ENCODE measurements at places on chromosomes 1 and 21.

- peak; percentile 47 for DNase-seq
Observed at GRCh38 chr1:224747578-224747977, 131.5 kb downstream of the CNIH3 start.

DNA sequence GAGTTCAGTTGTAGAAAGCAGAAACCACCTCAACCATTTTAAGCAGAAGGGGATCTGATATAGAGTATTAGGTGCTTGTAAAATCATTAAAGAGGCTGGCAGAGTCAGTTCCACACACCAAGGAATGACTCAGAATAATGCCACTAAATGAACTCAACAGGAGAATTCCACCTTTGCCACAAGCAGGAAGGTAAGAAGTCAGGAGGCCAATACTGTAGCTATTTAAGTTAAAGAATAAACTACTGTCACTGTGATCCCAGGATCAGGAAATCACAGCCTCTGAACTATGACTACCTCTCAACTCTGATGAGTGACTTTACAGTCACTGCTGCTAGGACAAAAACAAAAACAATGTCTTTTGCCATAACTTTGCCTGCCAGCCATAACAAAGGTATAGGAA, 52.5 kb upstream of the PRMT6 start:
- DNase-seq, result no peak

- DNase-seq, result no peak
Observed at GRCh38 chr1:224287714-224288113, 42.3 kb downstream of the NVL start.

DNA sequence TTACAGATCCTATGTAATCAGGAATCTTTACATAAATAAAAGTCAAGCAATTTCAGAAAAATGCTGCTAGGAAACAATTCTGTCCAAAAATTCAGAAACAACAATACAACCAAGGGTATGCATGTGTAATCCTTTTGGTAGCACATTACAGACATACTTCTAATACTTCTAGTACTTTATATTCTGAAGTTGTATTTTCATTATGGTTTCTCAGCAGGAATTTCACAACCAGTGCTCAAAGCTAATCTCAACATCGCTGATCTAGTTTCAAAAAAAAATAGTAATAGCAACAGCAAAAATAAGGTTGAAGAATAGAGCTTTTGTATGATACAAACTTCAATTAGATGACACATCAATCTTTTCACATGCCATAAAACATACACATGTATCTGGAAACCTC, 545.2 kb downstream of the LTN1 start:
- DNase-seq, result peak; percentile 74

- DNase-seq, result no peak
Observed at GRCh38 chr1:109822749-109823542, 59.2 kb upstream of the EPS8L3 start.

GRCh38 chr1:16392740-16393569, 25.9 kb downstream of the SZRD1 start:
- no peak for DNase-seq

DNA sequence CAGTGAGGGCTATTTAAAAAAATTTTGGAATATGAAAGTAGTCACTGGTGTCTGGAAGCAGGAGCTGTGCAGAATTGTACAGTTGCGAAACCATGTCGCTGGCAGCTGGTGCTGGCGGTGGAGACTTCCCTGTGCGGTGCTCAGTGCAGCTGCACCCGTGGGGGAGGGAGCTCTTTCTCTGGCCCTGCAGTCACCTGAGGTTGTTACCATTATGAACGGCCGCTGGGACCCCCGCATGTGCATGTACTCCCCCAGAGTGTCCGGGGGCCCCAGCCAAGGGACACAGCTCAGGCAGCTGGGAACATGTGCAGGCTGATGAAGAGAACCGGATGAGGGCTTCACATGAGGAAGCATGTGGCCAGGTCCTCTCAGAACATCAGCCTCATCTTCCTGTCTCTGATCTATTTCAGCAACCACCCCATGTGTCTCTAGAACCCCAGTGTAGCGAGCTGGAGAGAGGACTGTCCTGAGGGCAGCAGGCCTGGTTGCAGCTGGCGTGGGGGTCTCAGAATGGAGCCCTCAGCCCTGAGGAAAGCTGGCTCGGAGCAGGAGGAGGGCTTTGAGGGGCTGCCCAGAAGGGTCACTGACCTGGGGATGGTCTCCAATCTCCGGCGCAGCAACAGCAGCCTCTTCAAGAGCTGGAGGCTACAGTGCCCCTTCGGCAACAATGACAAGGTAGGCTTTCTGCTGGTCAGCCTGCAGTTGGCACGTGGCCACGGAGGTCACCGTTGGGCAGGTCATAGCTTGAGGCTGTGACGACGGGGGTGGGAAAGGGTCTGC, at the start of gene TRPM2:
Gene TRPM2 (plus strand): TSS at position 431 of the 780 bp plus-strand sequence. CDS start 80 bp downstream, at position 511.
- no peak for DNase-seq

- peak; percentile 39 for DNase-seq
Observed at GRCh38 chr1:35637401-35637809, 3.9 kb downstream of the PSMB2 start.

- no peak for DNase-seq
Observed at GRCh38 chr21:43355266-43355924, 71.5 kb downstream of the SIK1 start.

DNA sequence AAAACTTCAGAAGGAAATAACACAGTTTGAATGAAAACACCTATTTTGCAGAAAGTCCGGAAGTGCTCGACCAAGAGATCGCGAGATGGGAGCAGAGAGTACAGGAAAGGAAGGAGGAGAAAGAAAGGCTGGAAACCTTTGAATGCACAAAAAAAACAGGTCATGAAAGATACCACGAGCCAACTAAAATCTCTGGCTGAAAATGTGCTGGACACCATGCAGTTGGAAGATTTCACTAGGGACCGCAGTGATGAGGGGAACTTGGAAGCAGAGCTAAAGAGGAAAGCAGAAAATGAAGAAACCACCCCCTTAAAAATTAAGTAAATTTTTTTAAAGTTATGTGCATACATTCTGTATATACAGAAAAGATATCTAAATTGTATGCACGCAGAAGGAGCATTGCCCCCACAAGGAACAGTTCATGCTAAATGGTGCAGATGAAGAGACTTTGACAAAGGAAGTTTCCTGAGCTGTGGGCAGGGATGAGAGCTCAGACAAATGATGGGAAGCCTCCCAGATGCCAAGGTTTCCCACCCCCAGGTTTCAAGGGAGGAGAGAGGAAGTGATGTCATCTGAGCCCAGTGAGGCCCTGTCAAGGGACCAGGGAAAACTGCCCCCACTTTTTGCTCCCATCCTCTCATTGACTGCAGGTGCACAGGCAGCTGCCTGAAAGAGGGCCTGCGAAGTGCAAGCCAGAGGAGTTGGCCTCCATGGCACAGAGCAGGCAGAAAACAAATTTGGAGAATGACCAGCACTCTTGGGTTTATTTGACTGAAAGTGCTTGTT, 52.5 kb downstream of the ETS2 start:
- DNase-seq, result no peak

- DNase-seq, result no peak
Observed at GRCh38 chr1:94245747-94246438, 8.5 kb upstream of the ARHGAP29 start.

DNA sequence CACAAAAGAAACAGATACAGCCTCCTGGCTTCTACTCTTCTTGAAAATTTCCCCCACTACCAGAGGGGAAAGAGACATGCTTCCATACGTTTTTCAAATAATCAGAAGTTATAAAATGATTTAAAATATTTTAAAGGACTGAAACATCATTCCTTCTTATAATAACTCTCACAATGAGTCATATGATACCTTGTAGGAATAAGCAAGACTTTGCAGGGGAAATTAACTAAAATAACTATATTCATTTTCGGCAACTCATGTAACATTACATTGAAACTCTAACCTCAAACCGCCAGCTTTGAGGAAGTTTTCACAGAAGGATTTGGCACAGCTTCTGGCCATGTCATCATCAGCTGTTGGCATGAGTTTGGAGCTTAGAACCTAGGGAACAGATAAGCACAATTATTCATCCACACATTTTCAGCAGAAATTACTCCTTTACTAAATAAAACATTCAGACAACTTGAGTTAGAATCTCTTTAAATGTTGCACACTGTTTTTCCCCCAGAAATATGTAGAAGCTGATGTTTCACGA, 85.9 kb downstream of the USP24 start:
- DNase-seq, result peak; percentile 27

DNA sequence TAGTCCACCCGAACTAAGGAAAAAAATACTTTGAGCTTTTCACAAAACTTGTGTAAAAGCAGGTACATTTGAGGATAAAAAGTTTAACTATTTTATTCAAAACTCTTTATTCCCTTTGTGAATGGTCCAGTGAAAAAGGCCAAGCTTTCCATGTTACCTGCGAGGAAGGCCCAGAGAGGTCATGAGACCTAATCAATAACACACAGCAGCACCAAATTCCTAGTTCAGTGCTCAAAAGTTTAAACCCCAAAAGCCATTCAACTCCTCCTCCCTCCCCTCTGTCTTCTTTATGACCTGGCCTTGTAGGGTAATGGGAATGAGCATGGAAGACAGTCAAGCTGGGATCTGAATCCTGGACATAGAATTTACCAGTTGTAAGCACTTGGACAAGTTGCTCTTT, 151.9 kb upstream of the FGGY start:
- DNase-seq, result no peak

DNA sequence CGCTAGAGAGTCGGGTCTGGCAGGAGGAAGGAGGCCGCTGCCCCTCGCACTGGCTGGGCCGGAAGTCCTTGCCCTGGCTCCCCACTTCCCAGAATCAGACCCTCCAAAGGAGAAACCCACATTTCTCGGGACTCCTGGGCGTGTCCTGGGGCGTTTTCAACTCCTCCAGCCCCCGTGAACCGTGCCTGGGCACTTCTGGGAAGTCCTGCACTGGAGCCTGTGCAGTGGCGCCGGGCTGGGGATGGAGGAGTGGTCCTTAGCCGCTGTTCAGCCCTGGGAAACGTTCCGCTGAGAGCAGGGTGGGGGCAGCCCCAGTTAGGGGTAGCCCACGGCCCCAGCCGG, 3.0 kb downstream of the IGSF21 start:
- no peak for DNase-seq

- DNase-seq, result peak; percentile 83
Observed at GRCh38 chr1:186605762-186606350, 74.4 kb downstream of the PTGS2 start.

DNA sequence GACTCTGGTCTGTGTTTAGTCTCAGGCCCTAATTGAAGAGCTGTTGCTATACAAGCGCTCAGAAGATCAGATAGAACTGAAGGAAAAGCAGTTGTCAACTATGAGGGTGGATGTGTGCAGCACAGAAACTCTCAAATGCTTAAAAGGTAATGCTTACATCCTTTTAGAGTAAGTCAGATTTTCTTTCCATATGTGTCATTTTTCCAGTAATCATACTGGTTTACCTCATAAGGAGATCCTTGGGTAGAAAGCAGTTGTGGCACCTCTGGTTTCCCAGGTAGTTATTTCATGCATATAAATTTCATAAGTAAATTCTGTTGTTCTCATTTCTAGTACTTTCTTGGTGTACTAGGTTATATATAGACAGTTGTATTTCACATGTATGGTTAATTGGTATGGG, 43.0 kb upstream of the TARS2 start:
- no peak for DNase-seq

DNA sequence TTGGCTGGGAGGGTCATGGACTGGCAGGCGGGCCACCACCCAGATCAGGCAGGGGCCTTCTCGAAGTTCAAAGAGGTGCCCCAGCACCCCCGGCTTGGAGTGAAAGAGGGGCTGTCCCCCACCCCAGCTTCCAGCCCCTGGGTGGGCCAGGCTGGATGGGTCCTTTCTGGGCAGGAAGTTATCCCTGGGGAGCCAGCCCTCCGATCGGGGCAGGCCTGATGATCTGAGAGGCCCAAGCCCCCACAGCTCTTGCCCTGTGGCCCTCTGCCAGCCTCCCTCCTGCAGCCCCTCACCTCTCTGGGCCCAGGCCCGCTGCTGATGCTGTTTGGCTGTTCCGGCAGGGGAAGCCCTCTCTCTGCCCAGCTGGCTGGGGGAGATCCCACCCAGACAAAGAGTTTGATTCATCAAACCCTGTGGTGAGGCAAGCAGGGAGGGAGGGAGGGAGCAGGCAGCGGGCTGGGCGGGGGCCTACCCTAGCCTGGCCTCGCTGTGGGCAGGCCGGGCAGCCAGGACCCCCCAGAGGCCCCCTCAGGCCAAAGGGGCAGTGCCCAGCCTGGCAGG, 2.5 kb downstream of the ARHGEF19 start:
- no peak for DNase-seq

GRCh38 chr1:178344513-178345091, 152.2 kb downstream of the CLEC20A start:
- DNase-seq, result peak; percentile 95

- DNase-seq, result no peak
Observed at GRCh38 chr21:42705746-42706374, 52.4 kb downstream of the PDE9A start.

GRCh38 chr1:58950897-58951296, 167.1 kb upstream of the JUN start:
- DNase-seq, result no peak

DNA sequence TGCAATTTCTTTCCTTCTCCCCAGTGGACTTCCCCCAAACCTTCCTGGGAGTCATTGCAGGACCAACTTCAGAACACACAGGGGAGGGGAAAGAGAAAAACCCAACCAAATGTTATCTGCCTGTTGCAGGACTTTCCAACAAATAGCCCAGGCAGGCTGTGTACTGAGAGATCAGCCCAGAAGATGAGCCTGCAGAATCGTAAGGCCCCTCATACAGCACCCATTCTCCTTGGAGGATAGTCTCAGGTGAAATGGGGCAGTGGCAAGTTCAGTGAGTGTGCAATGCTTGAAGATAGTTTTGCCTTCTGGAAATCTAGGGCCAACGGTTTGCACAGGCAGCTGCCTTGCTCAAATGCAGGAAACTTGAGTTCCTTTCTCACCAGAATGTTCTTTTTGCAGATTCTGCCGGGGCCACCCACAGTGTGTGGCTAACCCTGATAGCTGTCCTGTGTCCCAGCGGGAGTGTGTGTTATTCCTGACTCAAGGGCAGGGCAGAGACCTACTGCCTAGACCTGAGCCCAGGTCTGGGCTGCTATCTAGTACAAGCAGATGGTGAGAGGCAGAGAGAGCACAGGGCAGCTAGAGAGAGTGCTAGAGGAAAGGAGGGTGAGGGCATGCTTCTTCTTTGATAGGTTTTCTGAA, 48.8 kb downstream of the GADD45A start:
- no peak for DNase-seq

GRCh38 chr1:63575340-63575826, 17.8 kb upstream of the PGM1 start:
- DNase-seq, result peak; percentile 42

- peak; percentile 64 for DNase-seq
Observed at GRCh38 chr1:20578721-20579395, 10.0 kb upstream of the CDA start.
